Activated naive CD4-positive, alpha-beta T cell (primary cell): ENCODE measurements at places on chromosomes 4 and X.

GRCh38 chrX:38796946-38797345 is 4.3 kb upstream of the MID1IP1 start:
- DNase-seq = no peak

- DNase-seq = no peak
These were observed 40.1 kb downstream of the OFD1 start for GRCh38 chrX:13774696-13775095.

- DNase-seq = no peak
These were observed 12.2 kb upstream of the VMA21 start for GRCh38 chrX:151384807-151385206.

DNA sequence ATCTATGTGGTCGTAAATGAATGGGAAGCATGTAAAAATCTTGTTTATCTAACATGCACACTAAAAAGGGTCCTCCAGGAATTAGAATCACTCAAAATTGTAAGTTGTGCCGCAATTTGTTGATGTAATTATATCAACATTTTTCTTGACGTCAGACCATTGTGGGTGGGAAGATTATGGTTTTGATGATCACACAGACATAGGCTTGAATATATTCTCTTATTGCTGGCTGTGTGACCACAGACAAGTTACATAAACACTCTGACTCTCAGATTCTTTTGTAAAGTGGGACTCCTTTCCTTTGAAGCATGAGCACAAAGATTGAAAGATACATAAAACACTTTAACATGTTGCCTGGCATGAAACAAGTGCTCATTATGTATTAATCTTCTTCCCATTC is 51.5 kb downstream of the IL1RAPL1 start:
- no peak for DNase-seq

- DNase-seq = no peak
These were observed 89.9 kb downstream of the CFAP299 start for GRCh38 chr4:80425124-80426100.

- DNase-seq = no peak
These were observed 2.0 kb upstream of the CFAP97 start for GRCh38 chr4:185205697-185206342.

GRCh38 chrX:136185401-136186022 is 38.2 kb downstream of the FHL1 start:
- no peak for DNase-seq

DNA sequence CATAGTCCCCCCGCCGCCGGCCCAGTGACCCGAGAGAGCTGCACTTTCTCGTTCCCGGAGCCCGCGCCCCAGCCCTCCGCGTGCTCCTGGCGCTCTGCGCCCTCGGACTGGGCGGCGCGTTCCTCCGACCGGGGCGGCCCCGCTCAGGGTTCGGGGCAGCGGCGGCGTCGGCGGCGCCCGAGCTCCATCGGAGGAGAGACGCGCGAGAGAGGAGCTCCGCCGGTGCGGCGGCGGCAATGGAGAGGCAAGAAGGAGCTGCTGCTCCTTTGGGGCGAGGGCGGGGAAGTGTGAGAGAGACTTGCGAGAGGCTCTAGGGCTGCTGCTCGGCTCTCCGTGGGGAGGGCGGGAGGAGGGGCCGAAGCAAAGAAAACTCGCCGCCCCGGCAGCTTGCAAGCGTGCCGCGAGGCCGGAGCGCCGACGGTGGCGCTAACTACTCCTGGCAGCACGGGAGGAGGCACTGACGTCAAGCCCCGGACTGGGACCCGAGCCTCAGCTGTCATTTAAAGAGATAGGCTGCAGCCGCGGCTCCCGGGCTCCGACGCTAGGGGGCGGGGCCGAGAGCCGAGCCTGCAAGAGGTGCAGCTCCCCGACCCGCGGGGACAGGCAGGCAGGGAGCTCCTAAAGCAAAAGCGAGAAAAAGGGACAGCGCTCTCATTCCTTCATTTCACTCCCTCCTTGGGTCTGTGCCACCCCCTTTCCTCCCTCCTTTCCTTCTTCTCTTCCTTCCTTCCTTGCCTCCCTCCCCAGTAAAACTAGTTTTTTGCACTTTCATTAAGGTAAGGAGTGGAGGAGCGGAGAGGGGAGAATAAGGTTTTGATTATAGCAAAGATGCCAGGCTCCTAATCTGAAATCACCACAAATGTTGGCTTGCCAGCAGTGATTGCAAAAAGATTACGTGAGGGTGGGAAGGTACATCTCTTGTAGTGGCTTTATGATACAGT is at the start of gene KCTD8:
KCTD8 (minus strand) TSS at position 289 of the 941 bp plus-strand sequence.
- DNase-seq = peak; percentile 5

DNA sequence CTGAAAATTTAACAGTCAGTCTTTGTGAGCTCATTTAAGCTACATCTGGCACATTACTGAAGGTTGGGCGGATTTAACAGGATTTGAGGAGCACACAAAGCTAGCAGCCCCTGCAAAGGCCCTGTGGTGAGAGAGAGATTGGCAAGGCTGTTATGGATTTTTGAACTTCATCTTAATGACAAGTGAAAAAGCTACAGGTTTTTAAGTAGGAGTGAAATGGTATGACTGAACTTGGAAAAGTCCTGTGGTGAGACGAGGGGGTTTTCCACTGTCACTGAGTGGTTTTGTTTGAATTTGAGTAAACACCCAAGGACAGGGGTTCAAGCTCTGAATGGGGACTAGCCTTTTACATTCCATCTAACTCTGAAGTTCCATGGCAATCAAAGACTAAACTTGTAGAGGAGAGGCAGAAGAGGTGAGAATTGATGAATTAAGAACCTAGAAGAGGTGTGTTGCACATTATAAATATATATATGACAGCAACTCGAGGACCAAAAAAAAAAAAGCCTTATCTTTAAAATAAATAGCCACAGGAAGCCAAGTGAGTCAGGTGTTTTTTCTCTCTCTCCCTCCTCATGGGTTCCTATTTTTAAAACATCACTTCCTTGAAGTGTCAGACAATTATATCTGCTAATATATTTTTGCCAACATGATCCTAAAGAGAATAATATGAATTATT is 47.8 kb upstream of the CLNK start:
- DNase-seq = no peak

GRCh38 chr4:94954251-94954650 is 196.5 kb downstream of the BMPR1B start:
- DNase-seq = no peak

GRCh38 chrX:32024072-32024471 is 952.2 kb upstream of the FTHL17 start:
- DNase-seq = no peak

DNA sequence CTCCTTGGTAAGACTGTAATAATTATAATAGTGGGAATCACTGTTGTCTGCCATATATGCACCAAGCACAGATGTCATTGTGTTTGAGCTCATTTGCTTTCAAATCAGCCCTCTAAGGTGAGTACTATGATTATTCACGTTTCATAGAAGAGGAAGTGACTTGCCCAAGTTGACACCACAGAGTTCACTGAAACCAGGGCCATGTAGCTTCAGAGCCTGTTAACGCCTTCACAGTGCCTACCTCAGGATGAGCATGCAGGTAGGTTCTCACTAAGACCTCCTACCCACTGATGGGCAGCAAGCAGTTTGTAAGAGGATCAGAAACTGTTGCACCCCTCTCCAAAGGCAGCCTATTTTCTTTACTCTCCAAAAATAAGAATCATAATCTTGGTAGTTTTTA is 27.4 kb downstream of the TMPRSS11A start:
- DNase-seq = no peak

DNA sequence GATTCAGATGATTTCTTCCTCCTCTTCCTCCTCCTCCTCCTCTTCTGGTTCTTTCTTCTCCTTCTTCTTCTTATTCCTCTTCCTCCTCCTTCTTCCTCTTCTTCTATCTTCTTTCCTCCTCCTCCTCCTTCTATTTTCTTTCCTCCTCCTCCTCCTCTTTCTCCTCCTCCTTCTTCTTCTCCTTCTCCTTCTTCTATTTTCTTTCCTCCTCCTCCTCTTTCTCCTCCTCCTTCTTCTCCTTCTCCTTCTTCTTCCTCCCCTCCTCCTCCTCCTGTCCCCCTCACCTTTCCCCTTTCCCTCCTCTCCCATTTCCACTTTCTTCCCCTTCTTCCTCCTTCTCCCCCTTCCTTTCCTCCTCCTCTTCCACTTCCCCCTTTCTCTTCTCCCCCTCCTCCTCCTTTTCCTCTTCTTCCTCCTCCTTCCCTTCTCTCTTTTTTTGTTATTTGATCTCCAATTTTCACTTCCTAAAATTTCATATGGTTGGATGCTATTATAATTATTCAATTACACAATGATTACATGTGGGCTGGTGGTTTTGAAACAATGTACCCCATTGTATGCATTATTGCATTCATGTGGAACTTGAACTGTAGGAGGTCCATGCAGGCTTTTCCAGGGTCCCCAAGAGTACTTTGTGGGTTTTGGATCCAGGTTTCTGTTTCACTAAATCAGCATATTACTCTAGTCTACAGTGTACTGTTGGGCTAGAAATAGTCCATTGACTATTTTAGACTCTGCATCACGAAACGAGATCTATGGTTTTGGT is 68.1 kb downstream of the SORBS2 start:
- DNase-seq = no peak

DNA sequence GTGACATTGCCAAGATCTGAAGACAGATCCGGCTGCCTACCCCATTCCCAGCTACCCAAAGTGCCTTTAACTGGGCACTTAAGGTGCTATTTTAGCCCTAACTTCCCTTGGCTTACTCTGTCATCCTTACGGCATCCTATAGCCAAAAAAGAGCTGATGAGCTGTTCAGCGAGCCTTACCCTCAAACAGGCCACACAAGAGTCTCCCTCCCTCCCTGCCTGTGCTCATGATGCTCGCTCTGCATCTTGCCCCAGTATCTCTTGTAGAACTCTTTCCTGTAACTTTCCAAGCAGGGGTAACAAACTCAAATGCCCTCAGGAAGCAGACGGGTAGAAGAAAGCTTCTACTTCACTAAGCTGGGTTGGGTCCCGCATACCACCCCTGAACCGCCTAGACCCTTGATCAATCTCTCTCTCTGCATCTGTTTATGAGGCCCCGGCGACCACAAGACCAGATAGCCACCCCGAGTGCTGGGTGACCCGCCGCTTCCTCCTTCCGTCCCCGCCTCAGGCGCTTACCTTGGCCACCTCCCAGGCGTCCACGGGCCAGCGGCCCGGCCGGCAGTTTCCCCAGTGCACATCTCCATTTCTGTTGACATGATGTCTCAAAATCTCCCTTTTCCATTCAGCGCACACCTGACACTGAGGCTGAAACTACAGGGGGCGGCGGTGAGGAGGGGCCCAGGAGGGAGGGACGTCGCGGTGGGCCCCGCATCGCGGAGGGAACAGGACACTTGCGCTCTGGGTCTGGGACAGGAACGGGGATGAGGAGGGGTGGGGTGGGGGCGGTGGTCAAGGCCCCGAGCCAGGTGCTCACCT is 663 bp downstream of the CXorf38 start:
- no peak for DNase-seq

- DNase-seq = no peak
These were observed 522.5 kb upstream of the AGA start for GRCh38 chr4:177964693-177965168.

- DNase-seq = no peak
These were observed 225.1 kb upstream of the ITM2A start for GRCh38 chrX:79592259-79592658.

DNA sequence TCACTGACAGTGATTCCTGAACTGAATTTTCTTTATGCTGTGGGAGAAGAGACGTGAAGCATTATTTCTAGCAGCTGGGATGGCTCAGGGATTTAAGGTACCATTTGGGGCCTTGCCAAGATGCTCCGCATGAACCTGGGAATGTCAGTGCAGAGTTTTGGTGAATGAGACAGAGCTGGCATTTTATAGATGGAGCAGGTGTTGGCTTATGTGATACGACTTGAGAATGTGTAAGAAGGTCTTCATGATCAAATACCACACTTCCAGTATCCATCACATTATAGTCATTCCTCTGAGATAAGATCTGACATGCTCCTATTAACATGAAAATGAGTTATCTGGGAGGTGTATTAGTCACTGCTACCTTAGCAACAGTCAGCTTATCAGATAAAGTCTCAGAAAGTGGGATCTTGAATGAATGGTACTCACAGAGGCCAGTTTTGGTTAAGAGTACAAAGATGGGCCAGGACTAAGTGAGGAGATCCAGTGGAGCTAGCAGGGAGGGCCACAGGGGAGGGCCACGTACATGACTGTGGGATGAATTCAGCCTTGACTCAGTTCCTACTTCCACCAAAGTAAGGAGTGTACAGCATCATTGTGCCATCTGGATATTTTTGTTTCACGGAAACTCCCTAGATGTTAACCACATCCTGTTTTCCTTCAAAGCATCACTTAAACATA is 116.7 kb downstream of the SPCS3 start:
- no peak for DNase-seq

DNA sequence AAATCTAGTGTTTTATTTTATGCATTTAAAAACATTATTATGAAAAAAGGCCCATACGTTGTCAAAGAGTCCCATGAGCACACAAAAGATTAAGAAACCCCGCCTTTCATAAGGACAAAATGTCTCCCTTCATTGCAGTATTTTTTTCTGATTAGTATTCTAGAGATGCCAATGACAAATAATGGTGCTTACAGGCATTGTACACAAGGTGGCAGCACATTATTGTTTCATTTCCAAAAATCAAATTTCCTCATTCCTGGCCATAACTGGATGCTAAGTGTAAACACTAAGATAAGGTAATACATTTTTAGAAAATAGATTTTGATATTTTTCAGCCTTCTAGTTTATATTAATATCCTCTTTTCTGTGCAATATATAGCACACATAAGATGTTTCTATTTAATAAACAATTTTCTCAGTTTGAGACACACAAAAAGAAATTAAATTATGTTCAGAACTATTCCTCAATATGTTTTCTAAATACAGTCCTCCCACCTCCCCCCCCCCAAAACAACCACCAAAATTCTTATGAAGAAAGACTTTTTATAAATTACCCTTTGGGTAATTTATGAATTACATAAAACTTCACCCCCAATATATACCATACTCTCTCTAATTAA is 47.7 kb downstream of the TIGD2 start:
- no peak for DNase-seq

DNA sequence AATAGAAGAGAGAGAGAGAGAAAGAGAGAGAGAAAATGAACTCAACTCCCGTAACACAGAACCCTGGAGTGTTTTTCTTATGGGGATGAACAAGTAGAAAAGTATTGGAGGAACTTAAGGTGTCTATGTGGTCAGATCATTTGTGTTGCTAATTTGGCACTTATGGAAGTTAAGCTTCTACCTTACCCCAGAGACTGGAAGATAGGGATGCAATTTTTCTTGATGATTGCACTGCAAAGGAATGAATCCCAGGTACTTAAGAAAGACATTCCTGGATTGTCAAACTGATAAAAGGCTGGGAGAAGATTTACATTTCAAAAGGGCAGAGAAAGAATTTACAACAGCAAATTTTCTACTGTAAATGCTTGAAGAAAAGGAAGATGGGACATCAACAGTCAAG is 57.2 kb downstream of the MAP9 start:
- no peak for DNase-seq
